ENCODE measurements at places on chromosomes 16 and 17.

GRCh38 chr17:81551458-81552243, 502 bp downstream of the FAAP100 start:
- DNase-seq: peak; percentile 44

DNA sequence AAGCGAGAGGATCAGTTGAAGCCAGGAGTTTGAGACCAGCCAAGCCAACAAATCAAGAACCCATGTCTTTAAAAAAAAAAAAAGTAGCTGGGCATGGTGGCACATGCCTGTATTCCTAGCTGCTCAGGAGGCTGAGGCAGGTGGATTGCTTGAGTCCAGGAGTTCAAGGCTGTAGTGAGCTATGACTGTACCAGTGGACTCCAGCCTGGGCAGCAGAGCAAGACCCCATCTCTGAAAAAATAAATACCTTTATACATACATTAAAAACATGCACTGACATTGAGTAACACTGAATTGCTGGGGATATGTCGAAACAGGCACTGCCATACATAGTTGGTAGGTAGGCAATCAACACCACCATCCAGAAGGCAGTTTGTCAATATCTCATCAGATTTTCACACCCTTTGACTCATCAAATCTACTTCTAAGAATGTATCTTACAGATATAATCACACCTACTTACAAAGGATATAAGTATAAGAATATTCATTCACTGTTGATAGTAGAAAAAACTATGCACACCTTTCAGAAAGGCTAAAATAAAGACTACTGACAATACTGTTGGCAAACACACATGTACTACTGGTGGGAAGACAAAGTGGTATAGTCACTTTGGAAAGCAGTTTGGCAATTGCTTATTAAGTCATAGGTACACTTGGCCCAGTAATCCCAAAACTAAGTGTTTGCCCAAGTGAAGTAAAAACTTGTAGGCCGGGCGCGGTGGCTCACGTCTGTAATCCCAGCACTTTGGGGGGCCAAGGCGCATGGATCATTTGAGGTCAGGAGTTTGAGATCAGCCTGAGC, 6.4 kb upstream of the CEP20 start:
- DNase-seq: no peak

DNA sequence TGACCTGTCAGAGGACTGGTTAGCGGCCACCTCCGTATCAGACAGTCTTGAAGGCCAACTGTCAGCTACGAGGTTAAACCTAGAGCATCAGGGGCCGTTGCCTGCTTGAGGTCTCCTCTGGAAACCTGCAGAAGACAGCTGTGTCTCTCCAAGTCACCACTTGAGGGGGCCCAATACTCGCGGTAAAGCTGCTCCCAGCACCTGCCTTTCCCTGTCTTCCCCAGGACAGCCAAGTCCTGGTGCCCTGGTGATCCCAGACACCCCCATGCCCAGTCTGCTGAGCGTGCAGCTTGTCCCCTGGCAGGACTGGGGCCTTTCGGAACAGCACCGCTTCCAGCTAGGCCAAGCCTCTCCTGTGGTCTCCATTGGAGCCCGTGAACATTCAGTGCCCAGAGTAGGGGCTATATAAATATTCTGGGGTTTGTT, 80.1 kb downstream of the DNAH17 start:
- DNase-seq: peak; percentile 74

GRCh38 chr17:34182036-34182803, 72.9 kb upstream of the CCL2 start:
- no peak for DNase-seq

DNA sequence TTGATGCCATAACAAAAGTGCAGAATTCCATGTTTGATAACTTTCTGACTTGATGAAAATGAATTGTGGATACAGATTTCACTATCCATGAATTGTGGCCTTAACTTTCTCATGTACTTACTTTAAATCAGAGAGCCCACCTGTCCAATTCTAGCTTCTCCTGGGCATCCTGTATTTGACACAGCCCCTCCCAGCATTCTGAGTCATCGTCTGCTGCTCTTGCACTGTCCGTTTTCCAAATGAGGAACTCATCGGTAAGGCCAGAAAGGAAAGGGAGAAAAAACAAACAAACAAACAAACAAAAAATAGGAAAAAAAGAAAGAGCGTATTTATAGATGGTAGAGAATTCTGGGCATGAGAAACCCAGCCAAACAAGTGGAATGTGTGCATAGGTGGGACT, 361.6 kb downstream of the WWOX start:
- no peak for DNase-seq

GRCh38 chr16:3638916-3639644, 15.4 kb upstream of the DNASE1 start:
- DNase-seq: peak; percentile 10

DNA sequence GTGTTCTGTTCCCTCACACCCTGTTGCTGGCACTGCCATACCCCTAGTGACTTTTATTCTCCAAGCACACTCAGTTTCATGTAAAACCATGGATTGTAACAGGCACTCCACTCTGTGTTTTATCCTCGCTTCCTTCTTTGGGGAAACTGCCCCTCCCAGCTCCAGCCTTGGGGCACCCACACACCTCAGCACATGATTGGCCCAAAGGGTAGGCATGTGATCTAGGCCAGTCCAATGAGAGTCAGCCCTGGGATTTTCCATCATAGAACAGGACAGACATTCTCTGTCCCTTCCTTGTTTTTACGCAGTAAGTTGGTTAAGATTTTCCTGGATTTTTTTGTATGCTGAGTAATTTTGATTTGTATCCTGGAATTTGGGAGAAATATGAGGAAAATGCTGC, 115.4 kb downstream of the C16orf95 start:
- DNase-seq: no peak

- no peak for DNase-seq
These were observed 1.2 kb downstream of the LCAT start for GRCh38 chr16:67942510-67943255.

DNA sequence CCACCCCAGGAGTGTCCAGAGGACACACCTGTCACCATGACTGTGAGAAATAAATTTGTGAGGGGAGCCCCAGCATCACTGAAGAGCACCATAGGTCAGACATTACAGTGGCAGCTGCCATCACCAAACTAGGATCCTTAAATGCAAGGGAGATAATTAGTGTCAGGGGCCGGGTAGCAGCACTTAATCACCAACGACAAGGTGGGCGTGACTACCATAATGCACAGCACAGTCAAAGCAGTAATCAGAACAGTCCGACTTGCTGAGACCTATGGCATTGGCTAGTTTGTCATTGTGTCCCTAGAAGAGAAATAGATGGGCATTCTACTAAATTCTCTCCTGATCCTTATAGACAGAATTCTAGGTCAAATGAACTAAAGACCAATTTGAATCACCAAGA, 856.7 kb upstream of the GOT2 start:
- DNase-seq: no peak

- DNase-seq: no peak
These were observed 19.0 kb downstream of the KCNG4 start for GRCh38 chr16:84220851-84221250.

- DNase-seq: peak; percentile 48
These were observed 130.9 kb downstream of the ANKRD11 start for GRCh38 chr16:89359264-89360147.

GRCh38 chr17:40026816-40027613, 11.8 kb downstream of the CSF3 start:
- peak; percentile 87 for DNase-seq

- peak; percentile 40 for DNase-seq
These were observed 31.1 kb upstream of the JPH3 start for GRCh38 chr16:87570938-87571867.

DNA sequence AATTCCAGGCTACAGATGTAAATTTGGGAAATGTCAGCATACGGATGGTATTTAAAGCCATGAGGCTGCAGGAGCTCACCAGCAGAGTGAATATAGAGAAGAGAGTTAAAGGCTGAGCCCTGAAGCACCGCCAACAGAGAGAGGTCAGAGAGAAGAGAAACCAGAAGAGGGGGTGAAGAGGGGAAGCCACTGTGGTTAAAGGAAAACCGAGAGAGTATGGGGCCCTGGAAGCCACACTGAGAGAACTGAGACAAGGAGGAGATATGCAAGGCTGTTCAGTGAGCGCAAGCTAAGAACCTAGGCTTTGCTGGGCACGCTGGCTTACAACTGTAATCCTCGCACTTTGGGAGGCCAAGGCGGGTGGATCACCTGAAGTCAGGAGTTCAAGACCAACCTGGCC, 24.6 kb downstream of the COPRS start:
- DNase-seq: no peak

DNA sequence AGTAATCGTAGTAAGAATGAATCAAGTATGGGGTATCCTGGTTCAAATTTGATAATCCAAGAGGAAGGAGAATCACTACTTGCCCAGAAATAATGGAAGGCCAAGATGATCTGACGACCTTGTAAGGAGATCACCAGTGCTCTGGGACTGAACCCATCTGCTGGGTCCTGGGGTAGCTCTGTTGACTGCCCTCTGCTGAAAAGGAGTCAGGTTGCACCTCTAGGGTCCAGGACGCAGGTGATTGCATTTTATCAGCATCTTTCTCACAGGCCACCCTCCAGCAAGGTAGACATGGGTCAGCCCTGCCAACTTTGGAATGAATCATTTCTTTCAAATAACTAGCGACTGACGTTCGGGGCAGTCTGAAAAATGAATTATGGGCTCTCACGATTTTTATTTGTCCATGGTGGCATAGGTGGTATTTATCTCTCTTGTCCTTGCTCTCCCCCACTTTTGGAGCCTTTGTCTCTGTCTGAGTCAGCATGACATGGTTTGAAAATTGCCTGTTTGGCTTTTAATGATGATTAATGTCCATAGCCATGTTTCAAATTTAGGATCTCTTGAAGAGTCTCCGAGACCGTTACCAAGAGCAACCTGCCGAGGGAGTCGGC, 163.7 kb downstream of the MSI2 start:
- DNase-seq: no peak

DNA sequence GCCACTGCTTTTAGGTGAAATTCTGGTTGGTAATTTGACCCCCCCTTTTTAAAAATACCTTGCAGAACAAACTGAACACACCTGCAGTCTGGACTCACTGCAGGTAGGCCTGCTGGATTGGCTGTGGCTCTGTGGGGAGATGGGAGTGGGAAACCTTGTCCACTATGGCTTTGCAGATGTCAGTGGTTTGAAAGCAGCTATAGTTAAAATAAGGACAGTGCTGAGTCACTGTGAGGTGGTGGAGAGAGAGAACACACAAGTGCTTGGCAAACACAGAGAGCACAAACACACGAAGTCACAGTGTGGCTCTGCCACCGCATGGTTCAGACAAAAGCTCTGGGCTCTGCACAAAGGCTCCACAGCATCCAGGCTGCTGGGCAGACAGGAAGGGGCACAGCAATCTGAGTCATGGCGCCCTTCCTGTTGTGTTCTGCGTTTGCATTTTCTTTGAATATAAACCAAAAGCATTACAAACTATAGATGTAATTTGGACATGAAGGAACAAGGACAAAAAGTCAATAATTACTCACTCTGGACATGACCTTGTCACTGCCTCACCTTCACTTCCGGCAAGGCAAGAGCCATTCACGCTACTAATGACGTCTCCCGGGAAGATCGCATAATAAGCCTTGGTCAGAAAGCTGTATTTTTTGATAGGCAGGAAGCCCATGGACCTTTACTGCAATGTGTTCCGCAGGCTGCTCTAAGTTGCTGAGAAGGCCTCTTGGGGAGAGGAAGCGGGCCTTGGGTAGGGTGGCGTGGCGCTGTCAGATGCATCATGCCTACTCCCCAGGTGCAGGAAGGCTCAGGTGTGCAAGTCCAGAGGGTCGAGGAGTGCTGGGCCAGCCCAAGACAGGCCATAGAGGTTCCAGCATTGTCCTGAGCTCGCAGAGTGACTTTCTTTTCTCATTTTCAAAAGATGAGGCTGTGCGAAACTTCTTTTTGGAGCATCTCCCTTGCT, 60.1 kb upstream of the MED9 start:
- peak; percentile 93 for DNase-seq

GRCh38 chr16:27768651-27769272, 218.8 kb downstream of the KATNIP start:
- DNase-seq: peak; percentile 5

GRCh38 chr16:86052926-86053325, 154.0 kb downstream of the IRF8 start:
- no peak for DNase-seq

DNA sequence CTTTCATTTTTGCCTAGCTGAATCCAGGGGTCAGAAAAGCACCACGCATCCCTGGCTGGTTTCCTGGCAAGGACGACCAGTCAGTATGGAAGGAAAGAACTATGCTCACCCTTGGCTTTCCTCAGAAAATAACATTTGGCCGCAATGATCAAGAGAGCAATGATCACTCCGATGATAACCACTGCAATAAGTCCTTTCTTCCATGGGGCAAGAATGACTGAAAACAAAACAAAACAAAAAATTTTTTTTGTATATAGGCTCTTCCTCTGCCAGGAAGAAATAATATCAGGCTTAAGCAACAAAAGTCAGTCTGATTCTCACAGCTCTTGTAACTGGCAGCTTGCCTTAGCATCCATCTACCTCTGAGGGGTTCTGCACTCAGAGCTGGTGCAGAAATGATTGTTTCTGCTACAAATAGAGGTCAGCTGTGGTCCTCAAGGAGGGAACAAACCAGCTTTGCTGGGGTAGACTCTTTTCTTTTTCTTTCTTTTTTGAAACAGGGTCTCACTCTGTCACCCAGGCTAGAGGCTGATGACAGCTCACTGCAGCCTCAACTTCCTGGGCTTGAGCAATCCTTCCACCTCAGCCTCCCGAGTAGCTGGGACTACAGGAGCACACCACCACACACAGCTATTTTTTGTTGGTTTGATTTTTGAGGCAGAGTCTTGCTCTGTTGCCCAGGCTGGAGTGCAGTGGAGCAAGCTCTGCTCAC, 35.7 kb downstream of the PECAM1 start:
- DNase-seq: peak; percentile 86

GRCh38 chr17:77033892-77034404, 106.8 kb upstream of the SEC14L1 start:
- no peak for DNase-seq

- peak; percentile 48 for DNase-seq
These were observed 46.1 kb downstream of the IRX3 start for GRCh38 chr16:54240271-54241129.

DNA sequence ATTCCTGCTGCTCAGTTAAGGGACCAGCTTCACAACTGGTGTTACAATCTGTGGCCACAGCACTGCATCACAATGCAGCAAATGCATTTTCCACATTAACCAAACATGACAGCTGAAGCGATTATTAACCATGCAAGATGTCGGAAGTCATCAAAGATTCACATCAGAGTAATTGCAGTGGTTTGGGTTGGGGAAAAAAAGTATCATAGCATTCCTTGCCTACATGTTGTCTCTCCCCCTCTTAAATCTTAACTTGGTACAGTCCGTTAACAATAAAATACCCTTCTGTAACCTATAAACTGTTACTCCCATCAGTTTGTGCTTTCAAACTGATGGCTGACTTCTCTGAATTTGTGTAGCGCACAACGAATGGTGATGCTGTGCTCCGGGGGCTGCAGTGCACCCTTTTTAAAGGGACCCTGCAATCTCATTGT, 51.6 kb downstream of the NUP93 start:
- DNase-seq: no peak

Measured in fibroblast of mammary gland (primary cell).